ENCODE measurements at places on chromosomes 3 and 15. TPM values are rescaled to one million over a fixed set of nuclear protein-coding genes. Genes with fewer than 3 reads are reported as not detected.

GRCh38 chr3:178063461-178063860 is 472.8 kb upstream of the KCNMB2 start:
- DNase-seq: no peak

DNA sequence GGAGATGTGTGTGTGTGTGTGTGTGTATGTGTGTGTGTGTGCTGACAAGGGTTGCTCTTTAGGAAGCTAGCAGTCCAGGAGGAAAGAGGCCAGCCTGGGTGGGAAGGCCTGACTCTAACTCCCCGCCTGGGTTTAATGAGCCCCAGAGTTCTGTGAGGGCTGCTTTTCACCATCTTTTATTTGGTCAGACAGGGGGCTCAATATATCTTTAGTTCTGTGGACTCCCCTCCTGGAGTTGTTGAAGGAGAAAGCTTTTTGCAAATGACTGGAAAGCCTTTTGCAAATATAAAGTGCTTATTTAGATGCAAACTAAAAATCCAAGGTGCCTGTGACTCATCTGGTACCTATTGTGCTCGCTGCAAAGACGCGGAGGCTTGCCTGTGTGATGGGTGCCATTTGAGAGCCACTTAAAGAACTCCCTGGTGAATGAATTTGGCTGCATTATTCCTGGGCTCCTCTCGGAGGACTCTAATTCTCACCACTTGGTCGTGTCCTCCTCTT is 24.5 kb downstream of the DRD3 start:
- peak; percentile 84 for DNase-seq

- no peak for DNase-seq
Measured at GRCh38 chr3:148211725-148212124, 486.0 kb upstream of the AGTR1 start.

The MAP6D1 gene
- 4.1 TPM for total RNA-seq

DNA sequence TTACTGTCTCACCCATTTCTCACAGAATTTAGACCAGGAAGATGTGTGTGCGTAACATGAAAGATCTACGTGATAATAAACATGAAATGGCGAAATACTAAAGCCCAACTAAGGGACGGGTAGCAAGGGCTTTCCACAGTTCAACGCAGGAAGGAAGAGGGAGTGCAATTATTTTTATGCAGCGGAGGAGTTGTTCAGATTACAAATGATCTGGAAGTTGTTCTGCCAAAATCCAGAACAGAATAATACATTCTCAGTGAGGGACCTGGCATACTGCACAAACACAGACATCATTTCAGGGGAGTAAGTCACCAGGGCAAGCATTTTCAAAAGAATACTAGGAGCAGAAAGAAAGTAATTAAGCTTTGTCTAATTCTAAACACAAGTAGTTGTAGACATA is 133.6 kb upstream of the RAP2B start:
- no peak for DNase-seq

The CELSR3 gene
- total RNA-seq: 26.7 TPM

DNA sequence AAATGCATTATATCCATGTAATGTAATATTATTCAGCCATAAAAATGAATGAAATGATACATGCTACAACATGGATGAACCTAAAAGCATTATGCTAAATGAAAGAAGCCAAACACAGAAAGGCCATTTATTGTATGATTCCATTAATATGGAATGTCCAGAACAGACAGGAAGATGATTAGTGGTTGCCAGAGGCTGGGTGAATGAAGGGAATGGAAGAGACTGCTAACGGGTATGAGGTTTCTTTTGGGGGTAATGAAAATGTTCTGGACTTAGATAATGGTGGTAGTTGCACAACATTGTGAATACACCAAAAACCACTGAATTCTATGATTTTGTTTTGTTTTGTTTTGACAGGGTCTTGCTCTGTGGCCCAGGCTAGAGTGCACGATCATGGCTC is 61.6 kb upstream of the MAP4 start:
- no peak for DNase-seq

- DNase-seq: no peak
Measured at GRCh38 chr15:26073430-26074333, 210.6 kb upstream of the ATP10A start.

DNA sequence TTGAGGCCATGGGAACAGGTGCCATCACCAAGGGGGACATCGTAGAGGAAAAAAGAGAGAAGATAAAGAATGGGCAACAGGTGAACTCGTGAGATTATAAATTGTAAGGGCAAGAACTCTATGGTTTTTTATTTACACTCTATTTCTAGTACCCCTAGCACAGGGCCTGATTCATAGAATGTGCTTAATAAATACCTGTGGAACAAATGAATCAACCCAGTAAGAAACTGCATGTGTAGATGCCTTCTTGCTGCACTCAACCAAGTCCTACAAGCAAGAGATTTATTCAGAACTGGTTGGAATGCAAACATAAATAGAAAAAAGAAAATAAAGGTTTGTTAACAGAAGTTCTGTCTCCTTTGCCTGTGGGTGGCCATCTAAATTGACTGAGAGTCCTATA is 18.7 kb upstream of the KPNA1 start:
- DNase-seq: no peak

DNA sequence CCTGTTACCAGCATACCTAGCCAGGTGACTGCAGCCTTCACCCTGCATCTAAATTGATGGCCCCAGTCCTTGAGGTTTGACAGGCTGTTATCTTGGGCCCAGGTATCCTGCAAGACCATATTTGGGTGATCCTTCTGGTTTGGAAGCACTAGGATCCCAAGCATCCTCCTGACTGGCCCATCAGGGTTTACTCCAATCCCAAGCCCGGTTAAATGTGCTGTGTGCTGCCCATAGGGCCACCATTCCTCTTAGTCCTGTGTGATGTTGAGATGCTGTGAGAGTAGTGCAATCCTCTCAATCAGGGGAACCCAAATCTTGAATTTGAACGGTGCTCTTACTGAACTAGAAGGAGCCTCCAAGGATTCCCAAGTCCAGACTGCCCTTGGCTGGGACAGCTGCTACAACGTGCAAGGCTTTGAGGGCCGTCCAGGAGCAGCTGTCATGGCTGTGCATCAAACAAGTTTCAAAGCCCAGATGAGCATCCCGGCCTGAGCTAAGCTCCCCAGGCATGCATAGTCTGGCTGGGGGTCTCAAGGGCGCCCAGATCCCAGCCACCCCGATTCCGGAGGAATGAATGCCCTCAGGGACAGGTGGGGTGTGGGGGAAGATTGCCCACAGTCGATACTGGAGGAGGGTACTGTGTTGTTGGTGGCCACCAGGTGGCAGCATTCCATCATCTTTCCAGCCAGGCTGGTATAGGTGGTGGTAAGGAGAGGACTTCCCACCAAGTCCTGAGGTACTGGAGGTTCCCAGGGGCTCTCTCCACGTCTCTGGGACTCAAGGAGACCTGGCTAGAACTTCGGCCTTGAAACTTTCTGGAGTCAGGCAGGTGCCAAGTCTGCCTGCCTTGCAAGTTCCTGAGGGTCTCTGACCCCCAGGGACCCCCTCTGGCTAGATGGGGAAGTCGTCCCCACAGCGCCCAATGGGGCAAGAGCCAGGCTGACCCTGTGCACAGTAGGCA is 32.6 kb downstream of the RBM5 start:
- peak; percentile 89 for DNase-seq

The CPA3 gene
- not detected for total RNA-seq

DNA sequence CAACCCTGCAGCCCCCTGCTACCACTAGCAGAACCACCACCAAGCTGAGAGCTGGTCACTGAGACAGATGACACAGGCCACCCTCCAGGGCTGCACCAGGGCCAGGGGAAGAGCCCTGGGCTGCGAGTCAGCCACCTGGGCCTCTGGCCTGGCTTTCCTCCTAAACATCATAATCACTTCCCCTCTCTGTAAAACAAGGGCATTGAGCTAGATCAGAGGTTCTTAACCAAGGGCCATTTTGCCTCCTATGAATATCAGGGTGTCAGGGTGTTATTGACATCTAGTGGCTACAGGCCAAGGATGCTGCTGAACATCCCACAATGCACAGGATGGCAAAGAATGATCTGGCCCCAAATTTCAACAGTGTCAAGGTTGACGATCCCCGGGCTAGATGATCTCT is 25.2 kb downstream of the TLE3 start:
- DNase-seq: no peak

The CELF6 gene
- 0.19 TPM for total RNA-seq

DNA sequence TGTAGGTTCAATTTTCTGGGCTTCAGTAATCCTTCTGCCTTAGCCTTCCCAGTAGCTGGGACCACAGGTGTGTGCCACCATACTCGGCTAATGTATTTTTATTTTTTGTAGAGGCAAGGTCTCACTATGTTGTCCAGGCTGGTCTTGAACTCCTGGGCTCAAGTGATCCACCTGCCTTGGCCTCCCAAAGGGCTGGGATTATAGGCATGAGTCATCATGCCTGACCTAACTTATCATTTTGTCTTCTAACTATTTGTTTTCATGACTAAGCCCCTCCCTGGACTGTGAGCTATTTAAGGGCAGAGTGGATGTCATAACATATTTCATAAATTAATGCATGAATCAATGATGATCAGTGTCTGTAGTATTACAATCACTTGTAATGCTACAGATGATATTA is 56.1 kb upstream of the PIAS1 start:
- DNase-seq: no peak

DNA sequence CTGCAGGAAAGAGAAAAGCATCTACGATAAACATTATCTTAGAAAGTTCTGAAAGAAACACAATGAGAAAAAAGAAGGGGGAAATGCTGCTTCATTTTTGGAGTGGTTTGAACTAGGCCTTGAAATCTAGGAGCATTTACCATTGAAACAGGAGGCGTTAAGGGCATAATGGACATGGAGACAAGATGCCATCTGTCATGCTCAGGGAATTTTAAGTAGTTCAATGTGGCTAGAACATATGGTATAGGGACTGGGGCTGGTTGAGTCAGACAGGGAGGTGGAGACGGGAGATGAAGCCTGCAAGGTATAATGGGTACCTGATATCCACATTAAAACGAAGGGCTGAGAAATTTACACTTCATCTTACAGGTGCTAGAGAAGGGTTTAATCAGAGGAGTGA is 10.4 kb upstream of the PLAAT1 start:
- no peak for DNase-seq

The ATP6V1A gene
- total RNA-seq: 90.4 TPM

The AP3B2 gene
- total RNA-seq: 25.7 TPM

The ZNF385D gene
- total RNA-seq: 11.2 TPM

The ATG7 gene
- total RNA-seq: 19.1 TPM

DNA sequence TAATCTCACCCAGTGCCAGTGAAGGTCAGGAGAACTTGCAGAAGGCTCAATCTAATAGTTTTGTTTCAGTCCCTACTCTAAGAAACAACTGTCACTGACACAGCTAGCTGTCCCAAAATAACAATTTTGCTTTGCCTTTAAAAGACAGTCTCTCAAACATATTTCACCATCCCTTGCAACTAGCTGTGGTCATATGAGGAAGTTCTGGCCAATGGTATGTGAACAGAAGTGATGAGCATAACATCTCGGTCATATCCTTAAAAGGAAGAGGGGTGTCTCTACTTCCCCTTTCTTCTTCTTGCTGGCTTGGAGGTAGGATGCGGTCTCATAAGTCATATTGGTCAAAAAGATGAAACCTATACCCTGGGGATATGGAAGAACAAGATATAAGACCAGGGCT is 198.1 kb downstream of the NEK10 start:
- no peak for DNase-seq

The TMEM108 gene
- total RNA-seq: 14.3 TPM

- no peak for DNase-seq
Measured at GRCh38 chr15:41573396-41573795, 14.4 kb downstream of the TYRO3 start.

DNA sequence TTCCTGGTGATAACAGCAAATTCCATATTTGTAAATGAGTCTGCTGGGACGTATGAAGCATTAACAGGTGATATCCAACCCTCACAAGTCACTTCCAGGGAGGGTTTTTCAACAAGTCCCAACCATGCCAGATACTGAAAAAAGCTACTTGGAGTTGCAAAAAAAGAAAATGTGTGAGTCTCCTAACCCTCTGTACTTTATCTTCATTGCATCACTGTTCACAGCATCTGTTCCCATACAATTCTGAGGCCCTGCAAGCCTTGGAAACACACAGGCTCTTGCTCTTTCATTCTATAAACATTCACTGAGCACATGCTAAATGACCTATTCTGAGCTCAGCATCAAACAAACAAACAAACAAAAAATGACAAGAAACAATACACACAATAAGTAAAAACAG is 120.8 kb downstream of the RFTN1 start:
- DNase-seq: no peak

The PTH1R gene
- 1.5 TPM for total RNA-seq

The CEMIP gene
- 0.60 TPM for total RNA-seq

The TMEM212 gene
- total RNA-seq: not detected

GRCh38 chr15:74631087-74631385 is 15.4 kb downstream of the CLK3 start:
- DNase-seq: no peak

The ACTC1 gene
- total RNA-seq: 90.0 TPM

GRCh38 chr3:98565843-98566242 is 27.6 kb downstream of the CPOX start:
- DNase-seq: no peak

GRCh38 chr3:101279162-101279561 is 41.2 kb downstream of the IMPG2 start:
- DNase-seq: no peak

- no peak for DNase-seq
Measured at GRCh38 chr3:152213203-152213602, 55.5 kb upstream of the MBNL1 start.

The ANKRD63 gene
- 0.26 TPM for total RNA-seq

DNA sequence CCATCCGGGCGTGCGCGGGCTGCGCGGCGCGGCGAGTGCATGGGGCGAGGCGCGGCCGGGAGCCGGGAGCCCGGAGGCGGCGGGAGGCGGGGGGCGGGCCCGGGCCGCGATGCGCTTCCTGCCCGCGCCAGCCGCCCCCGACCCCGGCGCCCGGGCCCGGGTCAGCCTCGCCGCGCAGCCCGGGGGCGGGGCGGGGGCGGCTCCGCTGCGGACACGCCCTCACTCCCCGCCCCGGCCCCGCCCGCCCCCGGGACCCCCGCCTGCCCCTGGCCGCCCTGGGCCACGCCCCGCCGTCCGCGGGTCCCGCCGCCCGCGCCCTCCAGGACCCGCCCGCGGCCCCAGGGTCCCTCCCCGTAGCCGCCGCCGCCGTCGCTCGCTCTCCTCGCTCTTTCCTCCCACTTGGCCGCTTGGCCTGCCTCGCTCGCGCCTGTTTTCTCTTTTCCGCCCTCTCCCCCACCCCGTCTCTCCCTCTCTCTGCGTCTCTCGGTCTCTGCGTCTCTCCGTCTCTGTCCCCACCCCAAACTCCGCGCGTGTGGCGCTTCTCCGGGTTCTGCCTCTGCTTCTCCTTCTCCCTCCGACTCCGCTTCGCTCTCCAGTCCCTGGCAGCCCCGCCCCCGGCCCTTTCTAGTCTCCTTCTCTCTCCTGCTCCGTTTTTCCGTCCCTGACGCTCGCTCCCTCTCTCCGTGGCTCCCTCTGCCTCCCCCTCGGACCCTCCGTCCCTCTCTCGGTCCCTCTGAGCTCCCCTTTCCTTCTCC is at the start of gene PLXND1:
Gene PLXND1 (minus strand): TSS at position 41 of the 755 bp plus-strand sequence. CDS start 37 bp downstream, at position 4.
- peak; percentile 78 for DNase-seq

The NSMCE3 gene
- 6.8 TPM for total RNA-seq
